ENCODE measurements at places on chromosomes 6 and 20.

DNA sequence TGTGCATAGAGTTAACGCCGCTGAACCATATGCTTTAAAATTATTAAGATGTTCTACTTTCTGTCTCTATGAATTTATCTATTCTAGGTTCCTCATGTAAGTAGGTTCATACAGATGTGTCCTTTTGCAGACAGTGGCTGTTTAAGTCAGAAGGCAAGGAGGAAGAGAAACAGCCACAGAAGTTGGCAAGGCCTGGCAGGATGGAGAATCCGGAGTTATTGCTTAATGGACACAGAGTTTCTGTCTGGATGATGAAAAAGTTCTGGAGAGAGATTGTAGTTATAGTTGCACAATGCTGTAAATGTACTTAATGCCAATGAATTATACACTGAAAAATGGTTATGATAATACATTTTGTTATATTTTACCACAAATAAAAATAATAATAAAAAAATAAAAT lies 283.6 kb upstream of the CNR1 start:
- no peak for DNase-seq

DNA sequence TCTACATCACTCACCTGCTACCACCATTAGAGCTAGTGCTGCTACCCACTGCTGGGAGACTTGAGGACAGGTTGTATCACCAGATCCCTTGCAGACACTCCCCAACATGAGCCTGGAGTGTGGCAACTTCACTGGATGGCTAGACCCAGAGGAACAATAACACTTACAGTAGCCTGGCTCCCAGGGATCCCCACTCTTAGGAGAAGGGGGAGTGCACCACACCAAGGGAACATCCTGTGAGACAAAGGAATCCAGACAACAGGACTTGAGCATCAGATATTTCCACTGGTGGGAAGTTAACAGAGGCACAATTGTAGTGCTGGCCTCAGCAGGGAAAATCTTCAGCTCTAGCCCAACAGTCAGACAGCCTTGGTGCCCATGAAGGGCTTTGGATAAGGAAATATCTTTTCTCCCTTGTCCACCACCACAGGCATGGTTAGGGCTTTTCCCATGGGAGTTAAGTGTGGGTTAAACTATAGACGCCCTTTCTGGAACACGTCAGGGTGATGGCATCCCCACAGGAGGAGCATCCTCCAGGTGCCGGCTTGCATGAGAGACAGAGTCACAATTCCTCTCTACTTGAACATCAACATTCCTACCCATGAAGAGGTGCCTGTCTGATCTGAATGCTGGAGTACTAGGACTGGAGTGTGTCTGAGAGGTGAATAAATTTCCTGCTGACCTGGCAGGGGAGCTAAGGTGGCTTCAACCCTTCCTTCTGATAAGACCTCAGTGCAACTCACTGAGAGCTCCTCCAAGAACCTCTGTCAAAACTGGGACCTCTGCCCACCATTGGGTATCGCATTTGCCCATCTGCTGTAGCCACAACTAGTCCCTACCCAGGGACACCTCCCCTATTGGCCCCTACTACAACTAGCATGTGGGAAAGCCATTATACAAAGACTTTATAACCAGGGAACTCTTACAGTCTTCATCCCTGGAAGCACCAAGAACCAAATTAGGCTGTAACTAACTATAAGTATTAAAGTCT lies 55.4 kb upstream of the SIRPG start:
- DNase-seq = no peak

DNA sequence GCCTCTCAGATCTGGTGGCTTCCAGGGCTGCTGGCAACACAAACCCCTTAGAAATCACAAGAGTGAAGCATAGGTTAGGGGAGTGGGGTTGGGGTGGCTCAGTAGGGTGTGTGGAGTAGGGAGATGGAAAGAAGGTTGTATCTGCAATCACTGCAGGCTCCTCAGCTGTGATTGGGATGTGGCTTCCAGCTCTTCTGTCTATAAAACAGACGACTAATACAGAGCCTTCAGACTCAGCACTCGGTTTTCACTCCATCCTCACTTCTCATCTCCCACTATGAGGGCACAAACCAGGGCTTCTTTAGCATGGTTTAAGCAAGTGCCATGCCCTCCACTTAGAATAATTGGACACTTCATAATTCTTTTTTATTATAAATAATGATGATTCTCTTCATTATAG lies 46.4 kb upstream of the CAP2 start:
- no peak for DNase-seq

DNA sequence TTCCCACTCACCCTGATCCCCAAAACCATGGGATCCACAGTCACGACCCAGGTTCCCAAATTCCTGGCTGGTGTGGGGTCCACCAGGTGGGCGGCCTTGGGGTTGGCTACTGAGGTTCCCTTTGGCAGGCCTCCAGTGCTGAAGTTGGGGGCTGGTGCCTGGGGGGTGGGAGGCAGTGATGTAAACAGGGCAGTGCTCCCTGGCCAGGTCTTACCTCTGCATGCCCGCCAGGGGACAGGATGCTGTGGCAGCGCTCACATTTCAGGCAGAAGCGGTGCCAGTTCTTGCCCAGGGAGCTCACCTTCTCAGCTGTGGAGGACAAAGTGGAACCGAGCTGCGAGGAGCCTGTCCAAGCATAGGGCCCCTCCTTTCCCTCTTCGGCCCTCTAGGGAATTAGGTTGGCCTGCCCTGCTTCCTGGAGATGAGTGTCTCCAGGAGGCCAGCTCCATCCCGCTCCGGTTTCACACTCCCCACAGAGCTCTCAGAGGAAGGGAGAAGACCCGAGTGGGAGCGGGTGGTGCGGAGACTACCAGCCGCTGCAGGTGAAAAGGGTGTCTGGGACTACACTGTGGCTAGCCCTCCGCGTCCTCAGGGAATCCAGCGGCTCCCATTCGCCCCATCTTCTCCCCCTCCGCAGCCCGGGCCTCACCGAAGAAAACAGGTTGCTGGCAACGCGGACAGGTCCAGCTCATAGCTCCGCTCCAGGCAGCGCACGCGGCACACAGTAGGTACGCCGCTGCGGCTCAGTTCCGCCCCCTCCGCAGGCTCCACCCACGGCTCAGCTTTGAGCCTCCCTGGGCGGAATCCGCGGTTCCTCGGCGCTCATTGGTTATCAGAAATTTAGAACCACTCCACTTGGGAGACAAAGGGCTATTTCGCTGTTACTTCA lies at the start of gene CRIP3:
CRIP3 (minus strand) TSS at position 726 of the 889 bp plus-strand sequence; CDS start at position 692, 34 bp downstream.
- peak; percentile 11 for DNase-seq

GRCh38 chr6:46135176-46135575 lies 5.4 kb downstream of the ENPP4 start:
- DNase-seq = no peak

GRCh38 chr6:106799031-106799894 lies 169.9 kb downstream of the QRSL1 start:
- DNase-seq = no peak

DNA sequence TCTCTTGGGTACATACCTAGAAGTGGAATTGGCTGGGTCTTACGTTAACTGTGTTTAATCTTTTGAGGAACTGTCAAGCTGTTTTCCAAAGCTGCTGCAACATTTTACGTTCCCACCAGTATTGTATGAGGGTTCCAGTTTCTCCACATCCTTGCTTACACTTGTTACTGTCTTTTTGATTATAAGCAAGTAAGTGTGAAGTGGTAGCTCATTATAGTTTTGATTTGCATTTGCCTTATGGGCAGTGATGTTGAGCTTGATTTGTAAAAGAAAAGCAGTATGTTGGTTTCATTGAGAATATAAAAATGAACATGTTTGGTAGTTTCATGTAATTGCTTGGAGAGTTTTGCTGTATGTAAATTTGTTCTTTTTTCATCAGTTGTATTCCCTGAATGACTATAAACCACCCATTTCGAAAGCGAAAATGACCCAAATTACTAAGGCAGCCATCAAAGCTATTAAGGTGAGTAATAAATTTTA lies 40.4 kb downstream of the SCAF8 start:
- no peak for DNase-seq

GRCh38 chr6:85642774-85643536 lies at the start of gene SYNCRIP:
TSS of gene SYNCRIP (minus strand) at chr6:85642886. CDS start at chr6:85641439, 1,447 bp downstream.
- DNase-seq = peak; percentile 98

- no peak for DNase-seq
Measured at GRCh38 chr6:9403736-9404135, 968.4 kb upstream of the SLC35B3 start.

GRCh38 chr20:59831916-59832270 lies 101.5 kb downstream of the SYCP2 start:
- no peak for DNase-seq

GRCh38 chr6:4059115-4059777 lies 19.7 kb downstream of the FAM217A start:
- peak; percentile 50 for DNase-seq

DNA sequence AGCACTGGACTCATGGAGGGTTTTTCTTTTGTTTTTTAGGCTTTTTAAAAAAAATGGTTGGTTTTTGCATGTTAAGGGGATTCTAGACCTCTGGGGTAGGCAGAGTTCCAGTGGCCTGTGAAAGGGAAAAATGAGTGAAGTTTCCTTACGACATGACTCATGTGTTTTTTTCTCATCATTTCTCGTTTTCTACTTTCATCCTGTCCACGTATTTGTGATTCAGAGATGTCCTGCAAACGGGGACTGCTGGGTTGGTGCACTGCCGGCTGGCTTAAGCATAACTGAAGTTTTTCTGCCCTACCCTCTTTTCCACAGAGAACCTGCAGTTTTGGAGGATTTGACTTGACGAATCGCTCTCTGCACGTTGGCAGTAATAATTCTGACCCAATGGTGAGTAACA lies 182.3 kb downstream of the SASH1 start:
- no peak for DNase-seq

- DNase-seq = no peak
Measured at GRCh38 chr6:169648617-169649016, 53.2 kb downstream of the WDR27 start.

GRCh38 chr6:169529931-169530751 lies 171.7 kb downstream of the WDR27 start:
- DNase-seq = peak; percentile 1

DNA sequence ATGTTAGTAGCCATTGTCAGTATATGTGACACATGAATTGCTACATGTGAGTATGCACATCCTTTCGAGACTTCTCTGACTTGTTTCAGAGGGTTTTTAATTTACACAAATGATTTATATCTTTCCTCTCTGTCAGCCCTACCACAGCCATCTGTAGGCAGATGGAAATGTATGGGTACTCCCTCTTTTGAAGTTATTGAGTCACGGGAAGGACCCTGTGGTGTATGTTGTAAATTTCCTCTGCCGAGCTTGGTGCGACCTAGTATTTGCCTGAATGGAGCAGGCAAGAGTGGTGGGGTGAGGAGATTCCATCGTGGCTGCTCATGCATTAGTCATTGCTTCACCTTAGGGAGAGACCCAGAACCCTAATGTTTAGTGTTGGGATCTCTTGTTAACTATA lies 171.9 kb downstream of the JARID2 start:
- peak; percentile 37 for DNase-seq

GRCh38 chr20:6277661-6278240 lies 154.9 kb upstream of the FERMT1 start:
- DNase-seq = no peak

DNA sequence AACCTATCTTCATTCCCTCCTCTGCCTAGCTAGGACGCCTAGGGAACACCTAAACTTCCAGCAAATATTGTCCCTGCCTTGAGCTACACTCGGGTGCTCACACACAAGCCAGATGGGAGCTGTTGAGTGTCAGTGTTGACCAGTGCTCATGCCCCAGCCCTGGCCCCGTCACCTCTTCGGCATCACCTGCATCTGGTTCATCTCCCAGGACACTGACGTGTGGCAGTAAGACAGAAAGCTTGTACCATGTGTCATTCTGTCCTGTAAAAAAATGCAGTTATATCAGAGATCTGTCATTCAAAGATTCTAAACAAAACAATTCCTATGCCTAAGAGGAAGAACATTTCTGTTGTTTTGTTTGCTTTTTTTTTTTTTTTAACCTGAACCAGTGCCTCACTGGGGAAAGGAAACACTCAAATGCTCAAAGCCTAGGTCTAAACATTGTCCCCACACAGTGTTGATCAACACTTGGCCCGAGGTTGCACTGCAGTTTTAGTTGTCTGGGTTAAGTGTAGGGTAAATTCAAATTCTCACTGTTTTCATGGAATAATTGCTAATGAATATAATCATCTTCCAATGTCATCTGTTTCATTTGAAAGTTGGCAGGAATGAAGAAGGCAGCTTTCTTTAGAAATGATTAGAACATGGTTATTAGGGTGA lies 102.7 kb upstream of the SASH1 start:
- no peak for DNase-seq

- DNase-seq = peak; percentile 11
Measured at GRCh38 chr20:51122931-51123658, 100.2 kb upstream of the KCNG1 start.

GRCh38 chr6:98812220-98812619 lies 22.2 kb upstream of the POU3F2 start:
- no peak for DNase-seq

GRCh38 chr6:41040101-41040939 lies 1.3 kb upstream of the UNC5CL start:
- no peak for DNase-seq

DNA sequence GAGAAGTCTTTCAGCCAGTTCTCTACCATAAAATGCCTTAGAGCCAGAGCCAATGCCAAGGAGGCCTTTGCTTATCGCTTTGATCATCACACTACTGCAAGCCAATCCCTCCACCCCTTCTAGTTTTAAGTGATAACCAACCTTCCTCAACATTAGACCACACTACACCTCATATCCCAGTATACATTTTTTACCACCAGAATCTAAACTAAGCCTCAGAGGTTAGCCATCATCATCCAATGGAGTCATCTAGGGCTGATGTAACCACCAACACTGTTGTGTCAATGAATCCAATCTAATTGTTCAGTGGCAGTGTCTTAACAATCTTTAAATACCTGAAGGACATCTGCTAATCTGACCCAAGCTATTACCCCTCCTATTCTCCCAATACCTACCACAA lies 6.4 kb downstream of the ZUP1 start:
- DNase-seq = no peak

GRCh38 chr20:38863024-38863851 lies 57.7 kb downstream of the PPP1R16B start:
- peak; percentile 41 for DNase-seq

GRCh38 chr6:15621203-15622044 lies 41.4 kb downstream of the DTNBP1 start:
- peak; percentile 10 for DNase-seq

DNA sequence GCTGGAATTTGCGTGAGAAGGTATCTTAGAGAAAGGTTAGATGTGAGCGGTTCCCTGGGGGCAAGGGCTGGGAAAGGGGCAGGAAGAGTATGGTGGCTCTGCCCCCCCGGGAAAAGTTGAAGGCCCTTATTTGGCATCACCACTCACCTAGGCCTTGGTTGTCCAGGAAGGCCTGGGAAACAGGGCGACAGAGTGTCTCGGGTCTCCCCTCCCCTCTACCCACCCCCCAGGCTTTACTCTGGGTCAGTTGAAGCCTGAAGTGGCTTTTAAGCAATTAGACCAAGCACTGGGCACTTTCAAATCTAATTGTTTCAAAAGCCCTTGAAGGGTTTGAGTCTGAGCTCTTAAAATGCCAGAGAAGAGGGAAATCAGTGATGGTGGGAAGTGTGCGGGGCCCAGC lies 30.2 kb upstream of the FOXP4 start:
- no peak for DNase-seq

- DNase-seq = no peak
Measured at GRCh38 chr6:7628479-7628878, 38.5 kb downstream of the SNRNP48 start.

- DNase-seq = no peak
Measured at GRCh38 chr6:110181131-110182030, 1.2 kb downstream of the CDC40 start.

- no peak for DNase-seq
Measured at GRCh38 chr6:14142511-14143223, 25.1 kb downstream of the CD83 start.

GRCh38 chr6:162942866-162943265 lies 215.1 kb downstream of the PACRG start:
- DNase-seq = no peak

- DNase-seq = no peak
Measured at GRCh38 chr20:57897156-57897874, 187.5 kb upstream of the PMEPA1 start.

All from stimulated activated CD4-positive, alpha-beta T cell treated with anti-CD3 and anti-CD28 coated beads, Interleukin-12 subunit alpha, Interleukin-12 subunit beta, amount 100 ng/mL, for 48 hours (primary cell).